ENCODE measurements at places on chromosomes 3 and 15. TPM values are rescaled to one million over a fixed set of nuclear protein-coding genes. Genes with fewer than 3 reads are reported as not detected.

Gene TM4SF1
- total RNA-seq, result not detected

Gene NRG4
- not detected for total RNA-seq

Gene SLC22A13
- 0.67 TPM for total RNA-seq

Gene STT3B
- total RNA-seq, result 237 TPM

Gene ATP10A
- 45.2 TPM for total RNA-seq

Gene SMARCC1
- total RNA-seq, result 90.4 TPM

Gene AGBL1
- not detected for total RNA-seq

Gene FOXB1
- 0.86 TPM for total RNA-seq

Gene TTLL13
- total RNA-seq, result 0.34 TPM

Gene BRK1
- 133 TPM for total RNA-seq

Gene GOLGA6L7
- not detected for total RNA-seq

Gene MGLL
- total RNA-seq, result 0.19 TPM

Gene GMPS
- 86.2 TPM for total RNA-seq

Gene CCDC9B
- total RNA-seq, result 0.43 TPM

Gene PLCL2
- 46.7 TPM for total RNA-seq

Gene INSYN1
- total RNA-seq, result not detected

Gene CCR2
- total RNA-seq, result 60.5 TPM

Gene FYCO1
- 14.0 TPM for total RNA-seq

Gene LRRK1
- total RNA-seq, result 1.2 TPM

Gene MESP2
- not detected for total RNA-seq

Gene IL17RD
- total RNA-seq, result not detected

Gene TMEM212
- not detected for total RNA-seq

Gene HYKK
- total RNA-seq, result 4.0 TPM

Gene GCSAM
- total RNA-seq, result 27.3 TPM

Gene MOBP
- total RNA-seq, result not detected

Gene ZSCAN29
- total RNA-seq, result 30.9 TPM

Gene EXD1
- not detected for total RNA-seq

Gene GPR62
- not detected for total RNA-seq

Gene GJD2
- not detected for total RNA-seq

Gene ALDH1A2
- not detected for total RNA-seq

Gene ZMYND10
- 3.0 TPM for total RNA-seq

Gene GUCA1C
- total RNA-seq, result not detected

Gene SEMA5B
- not detected for total RNA-seq

Gene CPNE4
- total RNA-seq, result not detected

Gene MAGI1
- 0.05 TPM for total RNA-seq

Gene PLSCR5
- total RNA-seq, result not detected

Gene ADAMTS7
- total RNA-seq, result not detected

Gene CCR9
- total RNA-seq, result not detected

Gene LRRC28
- 17.0 TPM for total RNA-seq

Gene ITIH3
- not detected for total RNA-seq

Gene FBXO45
- total RNA-seq, result 13.0 TPM

Gene IQCH
- total RNA-seq, result 0.66 TPM

Gene FBXO40
- total RNA-seq, result not detected

Gene FILIP1L
- total RNA-seq, result 0.34 TPM

Gene GOLGA8T
- total RNA-seq, result 0.28 TPM

Gene PCSK6
- total RNA-seq, result 2.3 TPM

Gene TBL1XR1
- 153 TPM for total RNA-seq
